WERI-Rb-1 (cell line): ENCODE measurements at places on chromosomes 12 and 14.

- DNase-seq: no peak
These were observed 140.7 kb downstream of the DYRK2 start for GRCh38 chr12:67789266-67789665.

GRCh38 chr14:99628887-99629618, 15.9 kb upstream of the HHIPL1 start:
- peak; percentile 87 for DNase-seq

DNA sequence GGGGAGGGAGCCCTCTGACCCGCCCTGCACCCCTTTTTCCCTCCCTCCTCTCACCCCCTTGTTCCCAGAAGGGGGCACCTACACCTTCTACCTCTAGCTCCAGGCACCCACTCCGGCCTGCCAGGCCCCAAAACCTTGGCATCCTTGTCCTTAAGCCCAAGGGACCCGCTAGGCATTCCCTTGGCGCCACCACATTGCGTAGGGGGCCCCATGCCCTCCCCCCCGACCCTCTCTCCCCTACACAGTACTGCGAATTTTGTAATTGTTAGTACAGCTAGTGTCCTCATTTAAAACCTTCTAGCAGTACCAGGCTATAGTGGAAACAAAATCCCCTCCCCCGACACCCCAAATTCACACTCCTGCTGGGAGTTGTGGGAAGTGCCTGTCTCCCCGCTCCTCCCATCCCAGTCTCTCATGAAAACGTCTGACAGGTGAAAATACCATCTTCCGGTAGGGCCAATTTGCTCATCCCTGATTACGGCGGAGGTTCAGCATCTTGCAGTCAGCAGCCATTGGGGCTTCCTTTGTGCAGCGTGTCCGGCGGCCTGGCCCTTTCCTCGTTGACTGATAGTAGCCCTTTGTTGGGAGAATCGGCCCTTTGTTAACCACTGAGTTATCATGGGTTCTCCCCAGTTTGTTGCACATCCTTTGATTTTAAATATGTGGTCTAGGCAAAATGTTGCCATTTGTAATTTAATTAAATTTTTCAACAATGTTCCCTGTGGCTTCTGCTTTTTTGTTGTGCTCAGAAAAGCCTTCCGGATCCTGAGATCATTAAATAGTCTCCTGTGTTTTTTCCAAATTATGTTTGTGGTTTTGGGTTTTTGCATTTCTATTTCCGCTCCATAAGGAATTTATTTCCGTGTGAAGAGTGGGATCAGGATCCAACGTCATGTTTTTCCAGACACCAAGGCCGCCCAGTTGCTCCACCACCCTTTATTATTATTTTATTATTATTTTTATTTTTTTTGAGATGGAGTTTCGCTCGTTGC, 7.9 kb upstream of the CEP170B start:
- DNase-seq: no peak

DNA sequence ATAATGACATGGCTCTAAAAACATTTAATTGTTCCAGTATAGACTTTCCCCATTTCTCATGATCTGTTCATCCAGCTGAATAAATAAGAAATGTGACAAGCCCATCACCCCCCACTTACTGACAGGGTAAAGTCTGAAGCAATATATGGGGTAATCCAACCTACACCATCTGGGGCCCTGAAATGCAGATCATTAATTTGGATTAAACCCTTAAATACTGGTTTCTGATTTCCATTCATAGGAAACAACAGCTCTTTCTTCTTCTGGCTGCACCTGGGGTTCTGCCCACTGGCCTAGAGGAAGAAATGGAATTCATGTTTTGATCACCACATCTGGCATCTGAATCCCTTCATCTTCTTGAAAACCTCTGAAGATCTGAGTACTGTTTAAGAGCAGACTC, 39.3 kb upstream of the ACSM4 start:
- DNase-seq: no peak

DNA sequence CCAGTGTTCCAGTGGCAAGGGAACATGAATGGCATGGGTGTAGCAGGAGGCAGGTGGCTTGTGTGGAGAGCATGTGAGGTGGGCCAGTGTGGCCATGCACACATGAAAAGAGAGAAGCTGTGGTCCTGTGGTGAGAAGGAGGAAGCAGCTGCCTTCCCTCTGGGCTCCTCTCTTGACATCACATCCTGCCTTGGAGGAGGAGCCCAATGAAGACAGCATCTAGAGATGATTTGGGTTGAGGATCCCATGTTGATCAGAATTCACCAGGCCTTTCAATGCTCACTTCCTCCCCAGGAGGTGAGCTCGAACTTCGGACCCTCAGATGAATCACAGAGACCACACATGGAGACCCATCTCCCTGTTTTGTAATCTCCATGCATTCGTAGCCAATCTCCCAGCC, 82.6 kb downstream of the LRRC74A start:
- DNase-seq: no peak

DNA sequence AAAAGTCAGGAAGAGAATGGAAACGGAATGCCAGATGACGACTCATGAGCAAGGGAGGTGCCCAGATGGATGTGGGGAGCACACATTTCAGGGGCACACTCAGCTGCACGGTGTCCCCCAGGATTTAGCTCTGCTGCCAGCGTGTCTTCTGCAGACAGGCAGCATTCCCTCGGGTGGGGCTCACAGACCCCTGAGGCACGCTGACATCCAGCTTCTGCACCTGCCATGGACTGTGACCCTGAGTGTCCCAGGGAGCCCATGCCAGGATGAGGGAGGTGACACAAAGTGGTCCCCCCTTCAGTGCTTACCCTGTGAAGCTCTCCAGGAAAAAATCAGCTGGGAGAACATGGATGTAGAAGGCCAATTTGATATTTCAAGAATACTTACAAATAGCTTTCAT, 84.2 kb downstream of the PIWIL1 start:
- DNase-seq: no peak

DNA sequence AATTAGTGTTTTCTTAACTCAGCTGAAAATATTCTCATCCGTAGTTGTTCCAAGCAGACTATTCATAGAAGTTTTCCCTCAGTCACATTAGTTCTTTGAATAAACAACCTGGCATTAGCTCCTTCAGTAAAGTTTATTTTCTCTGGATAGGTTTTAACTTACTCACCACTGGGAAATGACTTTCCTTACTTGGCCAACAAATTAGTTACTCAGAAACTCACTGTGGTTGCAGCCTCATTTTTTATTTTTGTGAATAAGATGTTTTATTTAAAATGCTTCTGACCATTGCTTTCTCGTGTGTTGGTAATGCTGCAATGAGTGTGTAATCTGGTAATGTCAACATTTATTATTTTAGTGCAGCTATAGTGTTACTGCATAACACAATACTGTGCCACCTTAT, 74.9 kb downstream of the NOVA1 start:
- no peak for DNase-seq

GRCh38 chr12:43008953-43009845, 419.7 kb upstream of the PRICKLE1 start:
- no peak for DNase-seq

DNA sequence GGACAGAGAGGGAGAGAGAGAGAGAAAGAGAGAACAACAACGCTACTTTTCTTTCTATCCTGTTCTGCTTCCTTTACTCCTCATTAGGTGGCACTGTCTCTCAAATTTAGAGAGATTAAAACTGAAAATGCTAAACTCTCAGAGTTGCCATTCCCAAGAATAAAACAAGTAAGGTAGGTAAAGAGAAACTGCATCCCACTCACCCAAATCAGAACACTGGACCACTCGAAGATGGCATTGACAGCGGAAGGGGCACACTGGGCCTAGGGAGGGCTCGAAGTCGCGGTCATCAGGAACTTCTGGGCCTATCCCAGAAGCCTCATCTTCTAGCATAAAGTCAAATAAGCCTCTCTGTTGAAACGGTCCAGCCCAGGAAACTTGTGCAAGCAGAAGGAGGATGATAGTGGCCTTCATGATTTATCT, 4.5 kb downstream of the DCN start:
- no peak for DNase-seq

GRCh38 chr12:110936367-110937103, 16.2 kb upstream of the MYL2 start:
- DNase-seq: no peak

DNA sequence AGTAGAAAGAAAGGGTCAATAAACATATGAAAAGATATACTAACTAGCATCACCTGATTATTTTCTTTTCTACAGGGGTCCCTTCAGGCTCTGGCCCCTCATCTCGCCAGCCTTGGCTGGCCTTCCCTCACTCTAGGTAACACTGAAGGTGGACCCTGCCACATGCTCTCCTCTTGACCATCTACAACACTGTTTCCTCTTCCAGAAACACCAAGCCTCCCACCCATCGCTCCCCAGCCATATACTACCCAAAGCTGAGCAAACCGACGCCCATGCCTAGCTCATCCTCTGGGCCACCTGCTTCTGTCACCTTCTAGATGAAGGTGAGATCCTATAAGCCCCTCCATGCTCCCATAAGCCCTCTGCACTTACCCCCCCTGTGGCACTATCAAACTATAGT, 14.8 kb downstream of the ANAPC5 start:
- no peak for DNase-seq

GRCh38 chr14:93381644-93382043, 34.7 kb downstream of the COX8C start:
- DNase-seq: no peak

DNA sequence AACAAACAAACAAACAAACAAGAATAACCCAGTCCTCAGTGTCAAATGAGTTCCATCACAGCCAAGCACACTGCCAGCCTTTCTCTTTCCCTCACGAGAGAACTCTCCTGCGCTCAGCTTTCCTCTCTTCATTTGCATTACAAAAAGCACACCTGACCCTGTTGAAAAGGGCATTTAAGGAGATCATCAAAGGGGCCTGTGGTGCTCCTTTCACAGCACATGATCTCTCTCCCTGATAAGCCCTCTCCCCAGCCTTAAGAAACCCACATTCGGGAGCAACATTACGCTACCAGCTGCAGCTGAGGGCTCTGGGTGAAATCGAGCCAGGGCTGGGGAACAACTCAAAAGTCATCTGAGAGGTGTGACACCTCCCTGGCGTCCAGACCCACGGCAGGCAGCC, 165.6 kb upstream of the TMCC3 start:
- no peak for DNase-seq

DNA sequence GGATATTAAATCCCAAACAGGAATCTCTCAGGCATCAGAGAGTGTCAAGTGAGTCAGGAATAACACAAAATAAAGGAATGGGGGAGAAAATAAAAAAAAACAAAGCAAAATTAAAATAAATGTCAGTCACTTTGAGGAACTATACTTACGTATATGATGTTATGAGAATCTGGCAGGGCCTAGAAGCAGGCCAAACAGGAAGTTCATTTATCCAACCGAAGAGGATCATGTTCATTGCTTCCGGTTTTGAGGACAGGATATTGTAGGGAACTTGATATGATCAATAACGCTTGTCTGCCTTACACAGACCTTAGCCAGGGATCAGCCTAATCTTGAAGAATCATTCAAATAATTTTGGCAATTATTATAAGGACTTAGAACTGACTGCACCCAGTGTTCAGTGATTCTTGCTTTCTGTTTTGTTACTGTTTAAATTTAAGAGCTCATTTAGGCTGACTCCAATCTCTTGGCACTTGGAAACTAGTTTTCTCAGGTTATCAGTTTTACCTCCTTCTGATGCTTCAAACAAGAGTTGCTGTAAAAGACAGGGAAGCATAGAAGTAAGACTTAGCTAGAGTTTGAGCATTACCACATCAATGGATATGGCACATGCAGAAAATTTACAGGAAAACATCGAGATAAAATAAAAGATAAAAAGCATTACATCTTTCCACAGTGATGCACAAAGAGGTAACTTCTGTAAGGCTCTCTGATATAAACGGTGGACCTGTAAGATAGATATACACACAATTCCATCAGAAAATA, 53.4 kb downstream of the ZFC3H1 start:
- DNase-seq: no peak

- no peak for DNase-seq
These were observed 63.2 kb downstream of the FBXL14 start for GRCh38 chr12:1531153-1531653.

DNA sequence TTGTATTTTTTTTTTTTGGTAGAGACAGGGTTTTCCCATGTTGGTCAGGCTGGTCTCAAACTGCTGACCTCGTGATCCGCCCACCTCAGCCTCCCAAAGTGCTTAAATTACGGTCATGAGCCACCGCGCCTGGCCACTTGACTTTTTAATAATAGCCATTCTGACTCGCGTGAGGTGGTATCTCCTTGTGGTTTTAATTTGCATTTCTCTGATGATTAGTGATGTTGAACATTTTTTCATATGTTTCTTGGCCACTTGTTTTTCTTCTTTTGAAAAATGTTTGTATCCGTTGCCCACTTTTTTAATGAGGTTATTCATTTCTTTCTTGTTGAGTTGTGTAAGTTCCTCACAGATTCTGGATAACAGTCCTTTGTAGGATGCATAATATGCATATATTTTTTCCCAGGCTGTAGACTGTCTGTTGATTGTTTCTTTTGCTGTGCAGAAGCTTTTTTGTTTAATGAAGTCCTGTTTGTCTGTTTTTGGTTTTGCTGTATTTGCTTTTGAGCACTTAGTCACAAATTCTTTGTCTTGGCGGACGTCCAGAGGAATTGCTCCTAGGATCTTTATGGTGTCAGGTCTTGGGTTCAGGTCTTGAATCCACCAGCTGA, 10.3 kb upstream of the PGAM5 start:
- DNase-seq: no peak

- no peak for DNase-seq
These were observed 39.1 kb downstream of the TSPAN9 start for GRCh38 chr12:3116106-3116844.

DNA sequence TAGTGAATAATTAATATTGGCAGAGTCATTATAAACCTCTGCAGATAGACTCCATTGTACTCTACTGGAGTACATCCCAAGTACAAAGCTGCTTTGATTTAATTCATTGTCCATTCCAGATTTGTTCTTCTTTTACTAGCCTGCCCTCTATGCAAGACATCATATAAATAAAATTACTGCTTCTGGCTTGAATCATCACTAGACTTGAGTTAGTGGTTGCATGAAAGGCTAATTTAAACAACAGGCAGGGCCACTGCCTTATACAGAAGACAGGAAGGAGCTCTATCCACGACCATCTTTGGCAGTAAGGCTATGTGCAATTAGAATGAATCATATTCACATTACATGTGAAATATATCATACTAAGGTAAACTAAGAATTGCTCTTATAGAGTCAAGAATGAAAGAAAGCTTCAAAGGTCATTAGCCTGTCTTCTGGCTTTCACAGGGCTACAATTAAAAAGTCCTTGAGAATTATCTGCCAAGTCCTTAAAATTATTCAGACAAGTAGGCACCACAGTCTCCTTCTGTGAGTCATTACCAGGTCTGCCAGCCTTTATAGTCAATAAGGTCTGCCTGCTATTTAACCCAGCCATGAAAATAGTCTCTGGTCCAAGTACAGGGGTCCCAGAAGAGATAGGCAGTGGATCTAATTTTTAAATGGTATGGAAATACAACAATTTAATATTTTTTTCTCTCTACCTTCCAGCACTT, 631.8 kb downstream of the TMTC2 start:
- no peak for DNase-seq

- no peak for DNase-seq
These were observed 429.9 kb downstream of the DAD1 start for GRCh38 chr14:22159099-22159498.

DNA sequence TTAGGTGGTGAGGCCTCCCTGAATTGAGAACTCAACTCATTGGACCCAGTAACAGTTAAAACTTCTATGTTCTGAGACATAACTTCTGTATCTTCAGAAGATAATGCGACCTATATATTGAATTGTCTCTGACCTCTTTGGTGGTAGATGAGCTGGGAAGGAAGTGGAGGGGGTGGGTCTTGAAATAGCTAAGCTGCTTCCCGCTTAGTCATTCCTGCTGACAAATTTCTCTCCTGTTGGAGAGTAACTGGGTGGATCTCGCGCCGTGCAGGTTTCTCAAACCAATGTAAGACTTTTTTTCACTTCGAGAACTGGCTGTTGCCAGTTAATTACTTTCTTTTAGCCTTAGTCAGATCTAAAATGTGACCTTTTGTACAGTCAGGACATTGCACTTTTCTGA, 100.8 kb downstream of the PPHLN1 start:
- DNase-seq: no peak

- peak; percentile 78 for DNase-seq
These were observed 10.1 kb upstream of the RTRAF start for GRCh38 chr14:51979088-51979709.
